AG09309 (cell line): ENCODE measurements at places on chromosomes 11 and 22.

GRCh38 chr11:90747057-90747456, 524.2 kb upstream of the CHORDC1 start:
- DNase-seq, result no peak

DNA sequence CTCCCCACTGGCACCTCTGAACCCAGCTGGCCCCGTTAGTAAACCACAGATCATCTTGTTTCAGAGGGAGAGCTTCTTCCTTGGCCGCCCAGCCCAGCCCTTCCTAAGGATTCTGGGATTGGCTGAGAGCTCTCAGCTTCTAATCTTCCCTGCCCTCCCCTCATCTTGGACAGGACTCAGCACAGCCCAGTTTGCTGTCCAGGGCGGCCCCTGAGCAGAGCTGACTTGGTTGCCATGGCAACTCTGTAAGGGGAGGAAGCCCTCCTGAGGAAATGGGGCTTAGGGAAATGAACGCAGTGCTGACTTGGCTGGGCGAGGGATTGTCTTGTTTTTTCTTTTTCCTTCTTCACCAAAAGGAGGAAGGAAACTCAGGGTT, 4.6 kb downstream of the APOL4 start:
- DNase-seq, result no peak

- DNase-seq, result peak; percentile 59
These were observed 196.3 kb upstream of the ARHGAP20 start for GRCh38 chr11:110908401-110909105.

- no peak for DNase-seq
These were observed 46.3 kb upstream of the SEZ6L start for GRCh38 chr22:26122920-26123468.
